NCI-H1105 treated with DMSO at 0.1 percent for 48 hours (cell line): ENCODE measurements at places on chromosomes 11 and 22.

DNA sequence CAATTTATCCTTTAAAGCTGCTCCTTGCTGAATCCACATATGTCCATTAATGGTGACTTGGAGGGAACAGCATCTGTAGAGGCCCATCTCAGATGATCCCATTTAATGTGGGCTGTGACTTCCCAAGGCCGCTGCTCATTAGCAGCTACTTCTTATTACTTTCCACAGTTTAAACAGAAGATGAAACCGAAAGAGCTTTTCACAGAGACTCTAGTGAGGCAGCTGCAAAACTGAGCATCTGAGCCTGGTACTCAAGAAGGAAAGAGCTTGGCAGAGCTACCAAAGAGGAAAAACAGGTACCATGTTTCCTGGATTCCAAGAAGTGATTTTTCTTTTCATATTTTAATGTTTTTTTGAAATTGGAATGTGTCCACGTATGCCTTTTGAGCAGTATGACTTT, 110.5 kb upstream of the NARS2 start:
- no peak for DNase-seq

DNA sequence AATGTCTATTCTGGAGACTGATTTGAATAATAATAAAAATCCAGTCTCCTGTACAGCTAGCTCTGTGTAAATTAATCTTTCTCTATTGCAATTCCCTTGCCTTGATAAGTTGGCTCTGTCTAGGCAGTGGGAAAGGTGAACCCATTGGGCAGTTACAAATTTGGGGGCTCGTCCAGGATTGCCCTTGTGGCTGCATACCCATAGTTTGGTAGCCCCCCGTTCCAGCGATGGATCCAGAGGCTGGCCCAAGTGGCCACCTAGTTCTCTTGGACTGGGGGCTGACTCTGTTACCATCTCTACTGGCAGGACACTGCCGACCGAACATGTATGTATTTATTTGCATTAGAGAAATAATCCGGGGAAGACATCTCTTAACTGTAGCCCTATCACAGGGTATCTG, 326.2 kb upstream of the PDGFD start:
- no peak for DNase-seq

GRCh38 chr11:65411681-65412070, 10.9 kb upstream of the NEAT1 start:
- DNase-seq: no peak

GRCh38 chr11:68364581-68364980, 52.2 kb downstream of the LRP5 start:
- no peak for DNase-seq

DNA sequence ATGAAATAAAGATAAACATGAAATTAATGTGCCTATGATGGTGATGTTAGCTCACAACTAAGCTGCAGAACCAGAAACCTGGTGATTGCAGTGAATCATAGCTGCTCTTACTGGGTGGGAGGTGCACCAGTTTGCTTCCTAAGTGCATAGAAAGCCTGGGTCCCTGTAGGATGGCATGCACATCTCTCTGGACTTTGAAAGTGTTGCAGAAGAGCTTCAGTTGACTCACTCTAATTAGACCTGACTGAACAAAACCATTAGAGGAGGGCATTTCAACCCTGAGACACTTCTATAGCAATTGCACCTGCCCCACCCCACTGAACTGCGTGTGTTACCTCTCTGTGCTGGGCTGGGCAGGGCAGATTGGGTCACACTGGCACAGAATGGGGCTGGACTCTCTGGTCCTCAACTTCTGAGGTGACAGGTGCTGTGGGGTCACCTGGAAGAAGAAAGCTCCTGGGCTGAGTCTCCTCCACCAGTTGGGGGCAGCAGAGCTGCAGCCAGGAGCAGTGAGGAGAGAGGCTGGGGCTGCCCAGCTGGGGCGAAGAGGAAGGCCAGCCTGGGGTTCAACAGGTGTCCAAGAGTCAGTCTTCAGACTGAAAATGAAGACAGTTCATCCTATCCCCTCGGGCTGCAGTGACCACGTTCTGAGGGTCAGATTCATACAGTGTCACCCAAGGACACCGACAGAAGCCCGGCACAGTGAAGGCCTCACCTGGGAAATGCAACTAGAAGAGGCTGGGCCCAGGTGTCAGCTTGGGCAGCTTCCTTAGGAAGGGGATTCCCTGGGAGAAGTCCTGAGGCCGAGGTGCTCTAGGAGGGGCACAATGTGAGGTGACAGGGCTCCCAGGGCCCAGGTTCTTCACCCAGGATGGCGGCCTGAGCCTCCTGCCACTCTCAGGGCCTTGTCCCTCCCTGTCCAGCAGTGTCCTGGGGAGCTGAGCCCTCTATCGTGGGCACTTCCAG, 58.1 kb downstream of the GGTLC2 start:
- no peak for DNase-seq
